ENCODE measurements at places on chromosomes 2 and 18.

- no peak for DNase-seq
Measured at GRCh38 chr2:47002480-47003381, 87.1 kb upstream of the MCFD2 start.

- no peak for DNase-seq
Measured at GRCh38 chr18:48840491-48840877, 110.3 kb downstream of the SMAD7 start.

DNA sequence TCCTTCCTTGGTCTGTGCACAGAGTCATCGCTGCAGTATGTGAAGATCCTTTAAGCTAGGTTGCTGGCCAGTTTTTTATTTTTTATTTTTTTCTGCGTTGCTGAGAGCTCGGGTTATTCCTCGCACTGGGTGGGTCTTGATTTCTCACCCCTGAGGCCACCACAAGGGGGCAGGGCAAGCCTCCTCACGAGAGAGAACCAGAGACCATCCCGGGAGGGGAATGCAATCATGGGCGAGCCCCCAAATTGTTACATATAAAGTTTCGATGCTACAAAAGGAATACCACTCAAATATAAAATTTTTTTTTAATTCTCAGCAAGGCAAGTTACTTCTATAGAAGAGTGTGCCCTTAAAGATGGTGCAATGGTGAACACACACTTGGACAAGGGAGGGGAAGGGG is 24.9 kb downstream of the HTR2B start:
- DNase-seq = no peak

- DNase-seq = no peak
Measured at GRCh38 chr2:144550911-144551310, 31.0 kb upstream of the ZEB2 start.

- DNase-seq = no peak
Measured at GRCh38 chr2:83103613-83104012, 1355.5 kb downstream of the SUCLG1 start.

- DNase-seq = no peak
Measured at GRCh38 chr2:109438146-109438545, 175.6 kb downstream of the SEPTIN10 start.

GRCh38 chr2:119749477-119750012 is 10.2 kb upstream of the PTPN4 start:
- DNase-seq = no peak

- DNase-seq = no peak
Measured at GRCh38 chr18:10570622-10571021, 44.8 kb downstream of the NAPG start.

- DNase-seq = no peak
Measured at GRCh38 chr2:20108655-20109396, 57.4 kb upstream of the LAPTM4A start.

GRCh38 chr2:12852135-12852534 is 135.4 kb downstream of the TRIB2 start:
- DNase-seq = no peak

- no peak for DNase-seq
Measured at GRCh38 chr2:8241317-8241716, 440.5 kb upstream of the ID2 start.

DNA sequence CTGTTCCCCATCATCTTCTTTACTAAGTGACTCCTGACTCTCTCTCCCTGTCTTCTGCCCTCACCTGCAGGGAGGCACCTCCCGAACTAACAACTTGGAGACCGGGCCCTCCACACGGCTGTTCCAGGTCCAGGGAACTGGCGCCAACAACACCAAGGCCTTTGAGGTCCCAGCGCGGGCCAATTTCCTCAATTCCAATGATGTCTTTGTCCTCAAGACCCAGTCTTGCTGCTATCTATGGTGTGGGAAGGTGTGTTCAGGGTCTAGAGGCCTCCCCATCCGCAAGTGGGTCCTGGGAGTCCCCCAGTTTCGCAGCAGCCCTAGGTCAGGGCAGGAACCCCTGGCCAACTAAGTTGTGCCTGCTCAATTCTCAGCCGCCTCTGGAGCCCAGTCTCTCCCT is 15.5 kb downstream of the VIL1 start:
- DNase-seq = no peak
